ENCODE measurements at places on chromosomes 2 and 18.

- DNase-seq, result no peak
Observed at GRCh38 chr18:27778441-27778840, 398.5 kb downstream of the CDH2 start.

DNA sequence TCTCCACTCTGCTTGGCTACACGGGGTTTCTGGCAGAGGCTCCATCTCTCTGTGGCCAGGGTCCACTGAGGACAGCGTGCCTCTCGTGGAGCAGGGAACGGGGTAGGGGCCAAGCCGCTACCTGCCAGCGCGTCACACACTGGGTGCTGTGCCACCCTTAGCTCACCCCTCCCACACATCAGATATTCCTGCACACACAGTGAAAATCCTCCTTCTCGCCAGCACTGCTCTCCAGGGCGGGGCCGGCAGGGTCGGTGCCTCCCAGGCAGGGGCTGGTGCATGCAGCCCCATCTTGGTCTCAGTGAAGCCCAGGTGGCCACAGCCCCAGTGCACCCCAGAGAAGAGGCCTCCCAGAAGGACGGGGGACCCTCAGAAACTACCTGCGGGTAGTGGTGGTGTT lies 124.6 kb downstream of the MBP start:
- DNase-seq, result no peak

DNA sequence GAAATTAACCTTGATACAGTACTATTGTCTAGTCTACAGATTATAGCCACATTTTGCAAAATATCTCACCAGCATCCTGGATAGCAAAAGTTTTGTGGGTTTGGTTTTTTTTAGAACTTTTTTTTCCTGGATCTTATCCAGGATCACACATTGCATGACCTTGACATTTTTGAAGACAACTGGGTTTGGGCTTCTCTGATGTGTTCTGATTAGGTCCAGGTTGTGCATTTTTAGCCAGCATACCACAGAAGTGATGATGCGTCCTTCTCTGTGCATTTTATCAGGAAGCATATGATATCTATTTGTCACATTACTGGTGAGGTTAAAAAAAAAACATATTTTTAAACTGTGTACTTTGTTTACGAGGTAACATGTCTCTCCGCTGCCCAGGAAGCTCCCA lies 221.0 kb upstream of the OSR1 start:
- no peak for DNase-seq

- DNase-seq, result no peak
Observed at GRCh38 chr18:6487968-6488367, 73.3 kb upstream of the L3MBTL4 start.

GRCh38 chr2:63692002-63692606 lies 103.3 kb downstream of the MDH1 start:
- DNase-seq, result peak; percentile 58

DNA sequence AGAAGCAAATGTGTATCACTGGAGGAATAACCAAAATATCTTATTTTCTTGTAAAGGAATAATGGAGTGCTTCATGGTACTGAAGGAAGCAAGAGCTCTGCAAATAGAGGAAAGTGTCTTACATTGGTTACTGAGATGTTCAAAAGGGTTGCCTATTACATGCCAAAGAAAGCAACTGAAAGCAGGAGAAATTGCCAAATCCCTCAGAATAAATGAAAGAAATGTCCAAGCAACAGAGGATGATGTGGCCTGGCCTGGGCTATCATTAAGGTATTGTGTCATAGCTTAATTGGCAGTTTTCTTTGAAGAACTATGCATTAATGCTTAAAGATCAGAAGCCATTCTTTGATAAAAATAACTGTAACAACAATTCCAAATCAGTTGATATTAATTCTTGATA lies 173.7 kb downstream of the RAB3GAP1 start:
- no peak for DNase-seq

DNA sequence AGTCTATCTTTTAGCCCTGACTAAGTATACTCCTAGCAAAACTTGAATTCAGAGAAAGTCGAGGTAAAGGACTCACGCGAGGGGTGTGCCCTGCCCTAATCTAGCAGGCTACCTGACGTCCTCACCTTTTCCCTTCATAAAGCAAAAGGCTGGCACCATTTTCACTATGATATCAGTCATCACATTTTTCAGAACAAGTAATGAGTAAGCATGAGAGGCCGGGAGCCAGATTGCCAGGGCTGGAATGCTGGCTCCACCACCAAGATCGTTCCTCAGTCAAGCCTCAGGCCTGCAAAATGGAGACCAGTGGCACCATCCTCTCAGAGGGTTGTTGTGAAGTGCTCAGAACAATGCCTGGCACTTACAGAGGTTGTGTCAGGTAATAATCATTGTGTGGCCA lies 18.7 kb upstream of the NCKAP5 start:
- no peak for DNase-seq

DNA sequence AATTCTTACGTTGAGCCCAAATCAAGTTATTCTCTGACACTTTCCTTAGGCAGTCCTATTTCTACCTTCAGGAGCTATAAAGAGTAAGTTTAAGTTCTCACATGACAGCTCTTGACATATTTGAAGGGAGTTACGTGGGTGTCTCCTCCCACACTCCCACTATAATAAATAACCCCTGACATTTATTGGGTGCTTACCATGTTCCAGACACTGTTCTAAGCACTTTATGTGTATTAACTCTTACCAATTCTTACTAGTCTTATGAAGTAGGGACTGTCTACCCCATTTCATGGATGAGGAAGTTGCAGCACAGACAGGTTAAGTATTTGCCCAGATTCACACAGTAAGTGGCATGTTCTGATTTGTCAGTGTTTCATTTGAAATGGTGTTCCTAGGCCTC lies 17.9 kb downstream of the PLCL1 start:
- no peak for DNase-seq

DNA sequence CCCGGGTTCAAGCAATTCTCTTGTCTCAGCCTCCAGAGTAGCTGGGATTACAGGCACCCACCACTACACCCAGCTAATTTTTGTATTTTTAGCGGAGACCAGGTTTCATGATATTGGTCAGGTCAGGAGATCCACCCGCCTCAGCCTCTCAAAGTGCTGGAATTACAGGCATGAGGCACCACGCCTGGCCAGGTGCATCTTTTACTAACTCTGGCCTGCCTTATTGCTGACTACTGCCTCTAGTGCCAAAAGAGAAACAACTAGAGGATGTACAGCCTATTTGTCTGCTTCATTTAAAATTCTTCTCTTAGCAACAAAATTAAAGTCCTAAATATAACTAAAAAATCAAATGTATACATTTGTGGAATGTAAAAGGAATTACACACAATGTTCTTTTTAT lies 115.4 kb downstream of the BMPR2 start:
- no peak for DNase-seq

DNA sequence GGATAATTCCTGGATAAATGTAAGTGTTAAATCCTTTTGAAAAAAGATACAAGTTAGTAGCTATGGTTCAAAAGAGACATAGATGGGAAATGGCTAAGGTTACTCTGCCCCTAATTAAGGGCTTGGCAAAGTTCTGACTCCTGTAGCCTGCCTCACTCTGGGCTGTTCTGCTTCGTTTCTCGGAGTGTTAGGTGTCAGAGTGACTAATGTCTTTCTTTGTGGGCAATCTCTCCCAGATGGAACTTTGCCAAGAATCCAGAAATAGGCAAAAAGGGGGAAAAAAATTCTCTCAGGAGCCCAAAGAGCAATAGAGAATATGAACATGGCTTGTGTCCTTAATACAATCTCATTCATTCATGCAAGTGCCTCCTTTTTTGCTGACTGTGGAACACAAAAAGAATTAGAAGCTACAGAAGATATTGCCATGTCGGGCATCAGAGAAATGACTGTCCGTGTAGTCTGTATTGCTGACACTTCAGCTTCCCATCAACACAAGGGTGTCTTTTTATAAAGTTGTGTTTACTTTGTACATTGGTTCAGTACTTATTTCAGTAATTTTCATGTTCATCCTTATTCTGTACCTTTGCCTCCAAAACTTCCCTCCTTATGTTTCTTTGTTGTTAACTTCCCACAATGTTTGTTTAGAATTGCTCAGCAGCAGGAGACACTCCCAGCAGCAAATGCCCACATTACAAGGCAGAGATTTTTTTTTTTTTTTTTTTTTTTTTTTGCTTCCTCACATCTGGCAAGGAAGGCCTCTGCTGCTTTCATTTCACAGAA lies 134.0 kb downstream of the FTCDNL1 start:
- no peak for DNase-seq

- peak; percentile 40 for DNase-seq
Observed at GRCh38 chr2:215454519-215455246, 18.8 kb upstream of the FN1 start.

DNA sequence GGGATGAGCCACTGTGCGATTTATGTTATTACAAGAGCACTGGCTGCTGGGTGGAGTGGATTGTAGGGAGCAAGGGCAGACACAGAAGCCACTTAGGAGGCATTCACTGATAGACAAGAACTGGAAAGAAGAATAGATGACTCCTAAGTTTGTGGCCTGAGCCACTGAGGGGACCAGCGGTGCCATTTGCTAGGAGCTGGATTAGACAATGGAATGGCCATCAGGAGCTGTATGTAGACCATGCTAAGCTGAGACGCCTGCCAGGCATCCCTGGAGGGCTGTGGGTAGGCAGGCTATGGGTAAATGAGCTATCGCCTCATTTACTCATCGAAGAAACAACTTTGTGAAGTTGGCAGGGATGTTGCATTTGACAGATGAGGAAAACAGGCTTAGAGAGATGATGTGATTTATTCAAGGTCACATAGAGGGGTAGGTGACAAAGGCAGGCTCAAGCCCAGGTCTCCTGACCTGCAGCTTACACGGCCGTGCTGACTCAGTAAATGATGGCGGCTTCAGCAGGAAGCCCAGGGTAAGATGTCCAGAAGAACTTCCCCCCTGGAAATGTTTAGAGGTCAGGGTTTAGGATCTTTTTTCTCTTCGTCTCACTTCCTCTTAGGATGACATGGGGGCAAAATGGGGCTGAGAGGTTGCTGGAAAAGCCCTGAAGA lies 2.8 kb downstream of the MFSD2B start:
- DNase-seq, result no peak
